Right forelimb (tissue), 1 donor: ENCODE measurements at places on chromosomes 12 and 14.

DNA sequence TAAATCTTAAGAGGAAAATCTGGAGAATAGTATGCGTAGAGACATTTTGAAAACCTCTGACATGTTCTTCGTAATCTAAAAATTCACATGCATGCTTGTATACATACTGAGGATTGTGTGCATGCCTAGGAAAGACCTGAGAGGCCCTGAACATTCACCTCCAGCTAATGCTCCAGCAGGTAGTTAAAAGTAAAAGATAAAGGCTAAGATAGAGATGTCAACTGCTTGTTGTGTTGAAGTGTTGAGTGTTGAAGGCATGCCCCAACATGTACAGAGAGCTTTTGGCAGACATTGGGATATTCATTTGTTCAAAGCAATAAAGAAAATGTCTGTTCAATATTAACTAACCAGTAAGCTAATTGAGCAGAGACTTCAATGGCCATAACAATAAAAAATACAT, 118.6 kb upstream of the SYT1 start:
- DNase-seq: no peak

- DNase-seq: no peak
These were observed 287.7 kb downstream of the BTG1 start for GRCh38 chr12:91857813-91858542.

DNA sequence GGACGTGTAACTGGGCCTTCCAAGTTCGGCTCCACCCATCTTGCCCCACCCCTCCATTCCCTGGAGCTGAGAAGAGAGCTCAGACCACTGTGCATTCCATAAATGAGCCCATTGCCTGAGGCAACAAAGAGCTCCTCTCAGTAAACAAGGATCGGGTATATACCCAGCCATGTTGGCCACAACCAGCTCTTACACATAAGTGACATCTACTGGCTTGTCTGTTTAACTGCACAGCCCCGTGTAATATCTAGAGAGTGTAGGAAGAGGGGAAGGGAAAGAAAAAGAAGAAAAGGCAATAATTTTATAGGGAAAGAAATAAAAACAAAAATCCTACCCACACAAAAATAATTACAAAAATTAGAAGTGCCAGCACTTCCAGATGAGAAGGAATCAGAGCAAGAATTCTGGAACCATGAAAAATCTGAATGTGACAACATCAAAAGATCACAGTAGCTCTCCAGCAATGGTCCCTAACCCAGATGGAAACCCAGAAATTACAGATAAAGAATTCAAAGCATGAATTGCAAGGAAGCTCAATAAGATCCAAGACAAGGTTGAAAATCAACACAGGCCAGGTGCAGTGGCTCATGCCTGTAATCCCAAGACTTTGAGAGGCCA, 308.1 kb downstream of the RPAP3 start:
- DNase-seq: no peak

DNA sequence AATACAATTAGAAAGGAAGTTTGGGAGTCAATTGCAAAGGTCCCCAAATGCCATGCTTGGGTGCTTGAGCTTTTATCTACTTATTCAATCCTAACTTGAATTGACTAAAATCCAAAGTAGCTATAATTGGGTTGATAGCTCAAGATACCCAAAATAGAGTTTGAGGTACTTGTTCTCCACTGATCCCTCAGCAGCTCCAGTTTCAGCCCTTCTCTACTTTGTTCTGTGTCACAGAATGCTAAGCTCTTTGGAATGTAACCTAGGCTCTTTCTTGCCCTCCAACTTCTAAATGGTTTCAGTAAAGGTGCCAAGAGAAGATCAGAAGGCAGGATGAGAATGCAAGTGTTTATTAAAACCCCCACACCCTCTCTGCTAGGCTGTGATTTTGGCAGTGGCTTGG, 251.4 kb upstream of the CLEC14A start:
- DNase-seq: no peak

DNA sequence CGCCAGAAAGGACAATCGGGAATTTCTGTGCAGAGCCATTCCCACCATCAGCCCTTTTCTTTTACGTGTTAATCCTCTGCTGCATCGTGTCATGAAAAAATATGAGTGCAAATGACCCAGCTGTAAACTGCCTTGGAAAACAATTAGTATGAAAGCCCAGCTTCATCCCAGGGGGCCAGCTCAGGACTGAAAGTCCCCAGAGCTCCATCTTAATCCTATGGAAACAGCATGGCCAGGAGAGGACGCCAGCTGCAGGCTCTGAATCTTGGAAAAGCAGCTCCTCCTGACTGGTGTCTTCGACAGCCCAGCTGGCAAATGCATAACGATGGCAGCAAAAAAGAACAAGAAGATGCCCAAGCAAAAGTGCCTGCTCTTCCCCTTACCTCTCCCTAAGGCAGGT, 191.5 kb downstream of the NTF3 start:
- DNase-seq: no peak

- DNase-seq: no peak
These were observed 55.8 kb downstream of the NUMB start for GRCh38 chr14:73402579-73402978.

- DNase-seq: no peak
These were observed 14.8 kb downstream of the CDKL1 start for GRCh38 chr14:50381823-50382287.

DNA sequence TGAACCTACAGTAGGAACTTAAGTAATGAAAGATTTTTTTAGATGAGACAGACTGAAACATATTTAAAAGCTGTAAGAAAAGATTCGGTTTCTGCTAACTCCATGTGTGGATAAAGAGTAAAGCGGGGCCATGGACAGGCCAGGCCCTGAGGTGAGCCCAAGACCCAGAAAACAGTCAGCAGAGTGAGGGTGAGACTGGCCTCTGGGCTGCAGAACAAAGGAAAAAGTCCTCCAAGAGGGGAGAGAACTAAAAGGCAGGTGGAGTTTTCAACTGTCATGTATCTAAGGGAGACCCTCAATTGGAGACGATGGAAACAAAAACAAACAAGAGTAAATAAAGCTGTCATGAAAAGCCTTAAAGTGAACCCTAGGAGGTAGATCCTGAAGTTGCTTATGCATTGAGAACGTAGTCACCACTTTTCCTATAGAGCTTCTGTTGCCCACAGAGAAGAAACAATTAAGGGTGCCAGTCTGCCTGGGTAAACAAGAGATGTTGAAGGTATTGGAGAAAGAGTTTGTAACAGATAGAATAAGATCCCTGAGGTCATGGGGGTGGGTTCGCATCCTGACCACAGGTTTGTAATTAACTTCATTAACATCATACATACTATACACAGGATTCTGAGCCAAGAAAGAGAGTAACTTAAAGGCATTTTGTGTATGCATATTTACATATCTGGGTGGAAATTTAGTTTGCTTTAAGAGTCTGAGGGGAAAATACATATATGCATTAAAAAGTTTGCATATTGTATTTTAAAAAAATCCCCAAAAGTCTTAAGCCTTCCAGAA, 268.7 kb upstream of the PDE3A start:
- DNase-seq: no peak

GRCh38 chr12:25315388-25315787, 64.7 kb upstream of the KRAS start:
- DNase-seq: no peak

DNA sequence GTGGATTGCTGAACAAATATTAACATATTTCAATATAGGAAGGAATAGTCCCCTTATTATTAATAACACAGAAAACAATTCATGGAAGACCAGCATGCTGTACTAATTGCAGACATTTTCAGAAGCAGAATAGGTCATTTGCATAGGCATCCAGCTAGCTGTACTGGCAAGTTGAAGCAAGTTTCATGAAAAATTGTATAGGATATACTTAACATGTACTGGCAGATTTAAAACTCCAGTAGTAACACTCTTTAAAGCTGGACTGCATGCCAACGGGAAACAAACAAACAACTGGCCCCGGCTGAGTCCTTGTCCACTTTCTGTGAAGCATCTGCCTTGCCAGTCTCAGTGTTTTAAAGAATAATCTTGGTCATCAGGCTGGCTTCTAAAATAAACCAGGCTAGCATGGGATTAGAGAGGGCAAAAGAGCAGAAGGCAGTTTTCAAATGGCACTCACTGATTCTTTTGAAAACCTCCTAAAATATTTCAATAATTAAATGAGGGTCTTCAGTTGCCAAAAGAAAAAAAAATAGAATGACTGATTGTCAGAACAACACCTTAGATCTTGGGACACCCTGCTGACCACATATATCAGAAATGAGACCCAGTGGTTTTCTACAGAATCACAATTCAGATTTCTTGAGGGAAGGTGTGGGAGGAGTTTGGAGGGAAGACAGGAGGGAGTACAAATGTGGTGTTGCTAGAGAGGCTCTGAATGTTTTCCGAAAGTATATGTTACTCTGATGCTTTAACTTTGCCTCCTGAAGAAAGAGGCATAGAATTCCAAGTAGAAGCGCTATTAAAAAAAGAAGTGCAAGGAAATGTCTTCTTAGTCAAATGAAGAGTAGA, 122.5 kb upstream of the KRAS start:
- no peak for DNase-seq

DNA sequence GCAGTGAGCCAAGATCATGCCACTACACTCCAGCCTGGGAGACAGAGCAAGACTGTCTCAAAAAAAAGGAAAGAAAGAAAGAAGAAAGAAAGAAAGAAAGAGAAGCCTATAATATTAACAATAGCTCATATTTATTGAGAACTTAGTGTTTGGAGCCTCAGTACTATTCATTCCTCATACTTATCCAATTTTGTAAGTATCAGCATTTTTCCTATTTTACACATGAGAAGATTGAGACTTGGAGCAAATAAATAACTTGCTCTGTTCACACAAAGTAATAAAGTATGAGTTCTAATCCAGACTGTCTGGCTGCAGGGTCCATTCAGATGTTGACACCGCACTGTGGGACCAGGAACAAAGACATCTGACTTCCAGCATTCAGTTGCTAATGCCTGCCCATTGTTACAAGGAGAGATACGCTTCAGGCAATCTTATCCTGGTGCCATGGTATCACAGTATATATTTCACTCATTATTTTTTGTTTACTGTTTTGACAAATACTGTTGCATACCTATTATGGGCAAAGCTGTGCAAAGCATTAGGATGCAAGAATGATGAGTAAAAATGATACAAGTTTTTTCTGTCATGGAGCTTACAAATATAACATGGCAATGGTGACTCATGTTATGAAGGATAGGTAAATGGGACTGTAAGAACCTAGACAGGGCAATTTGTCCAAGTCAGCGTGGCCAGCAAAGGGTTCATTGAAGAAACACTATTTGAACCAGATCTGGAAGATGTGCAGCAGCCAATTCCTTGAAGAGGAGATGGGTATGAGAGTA, 21.4 kb upstream of the TMTC2 start:
- DNase-seq: no peak
